ENCODE measurements at places on chromosomes 12 and 14. TPM values are rescaled to one million over a fixed set of nuclear protein-coding genes. Genes with fewer than 3 reads are reported as not detected.
A peak's percentile ranks its signal among the peaks of the same experiment; 100 is the strongest.

DNA sequence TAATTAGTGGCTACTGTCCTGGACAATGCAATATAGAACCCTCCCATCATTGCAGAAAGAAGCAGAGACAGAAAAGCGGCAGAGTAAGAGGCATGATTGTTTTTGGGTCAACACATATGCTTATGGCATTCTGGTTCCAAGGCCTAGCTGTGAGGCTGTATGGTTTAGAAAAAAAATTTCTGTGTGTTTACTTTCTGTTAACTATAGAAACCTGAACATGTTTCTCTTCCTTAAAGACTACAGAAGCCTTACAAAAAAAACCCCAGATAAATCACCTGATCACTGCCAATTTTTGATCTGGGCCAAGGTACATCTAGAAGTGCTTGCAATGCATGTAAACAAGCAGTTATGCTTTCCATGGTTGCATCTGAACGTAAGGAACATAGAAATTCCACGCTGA lies 100.0 kb upstream of the HECTD1 start:
- DNase-seq = no peak

GRCh38 chr14:23306412-23307145 lies at the start of gene BCL2L2:
TSS of gene BCL2L2 (plus strand) at chr14:23306833. CDS start at chr14:23307768, 935 bp downstream.
- DNase-seq = peak; percentile 87

DNA sequence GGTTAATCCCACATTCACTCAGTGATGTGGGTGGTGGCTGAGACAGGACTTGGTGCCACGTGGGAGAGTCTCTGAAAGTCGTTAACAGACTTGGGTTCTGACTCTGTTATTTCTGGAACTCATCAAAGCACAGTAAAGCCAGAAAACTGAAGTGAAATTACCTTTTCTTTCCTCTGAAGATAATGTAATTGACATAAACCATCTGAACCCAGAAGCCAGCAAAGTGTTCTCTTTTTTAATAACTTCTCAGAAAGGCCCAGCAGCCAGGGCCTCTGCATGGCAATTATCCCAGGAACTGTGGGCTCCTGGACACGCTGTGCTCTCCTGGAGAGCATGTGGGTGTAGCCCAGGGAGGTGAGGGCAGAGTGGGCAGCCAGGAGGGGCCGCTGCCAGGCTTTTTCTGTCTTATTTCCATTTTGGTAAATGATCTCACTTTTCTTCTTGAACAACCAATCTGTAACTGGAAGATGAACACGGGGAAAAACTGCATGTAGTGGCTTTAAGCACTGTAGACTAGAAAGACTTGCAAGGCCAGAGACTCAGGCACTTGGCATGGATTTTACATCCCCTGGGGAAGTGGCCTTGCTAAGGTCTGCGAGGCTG lies 444.1 kb upstream of the TMEM132C start:
- no peak for DNase-seq

The KRT85 gene
- not detected for total RNA-seq

The NPFF gene
- not detected for total RNA-seq
